ENCODE measurements at places on chromosomes 2 and 18. TPM values are rescaled to one million over a fixed set of nuclear protein-coding genes. Genes with fewer than 3 reads are reported as not detected.

The LYPD6 gene
- total RNA-seq = 14.1 TPM

The LDLRAD4 gene
- 15.9 TPM for total RNA-seq

The CD28 gene
- total RNA-seq = 0.05 TPM

The TEKT4 gene
- total RNA-seq = not detected

The SLC35F6 gene
- total RNA-seq = 52.8 TPM

The TMEM169 gene
- 0.85 TPM for total RNA-seq

The KLF7 gene
- 20.7 TPM for total RNA-seq

The REEP1 gene
- 13.4 TPM for total RNA-seq

The CXCR1 gene
- total RNA-seq = not detected

The NBEAL1 gene
- 37.2 TPM for total RNA-seq

The C1D gene
- total RNA-seq = 20.8 TPM

The FKBP7 gene
- total RNA-seq = 14.0 TPM

The SCYGR3 gene
- not detected for total RNA-seq

The GALR1 gene
- total RNA-seq = not detected

The PAIP2B gene
- total RNA-seq = 1.9 TPM

The PLGLB1 gene
- total RNA-seq = 2.6 TPM

The KLHL41 gene
- 0.34 TPM for total RNA-seq

The DNAJC5G gene
- total RNA-seq = 2.7 TPM

The MAP3K19 gene
- not detected for total RNA-seq

The BBS5 gene
- total RNA-seq = 3.2 TPM

The ASPRV1 gene
- total RNA-seq = 0.34 TPM

The PRKAG3 gene
- total RNA-seq = not detected

The CHRNG gene
- not detected for total RNA-seq

The ERFE gene
- total RNA-seq = 0.34 TPM

The CTLA4 gene
- total RNA-seq = 1.7 TPM

The CSRNP3 gene
- total RNA-seq = 0.51 TPM

The NT5DC4 gene
- total RNA-seq = not detected

The NEU2 gene
- not detected for total RNA-seq

The SPP2 gene
- not detected for total RNA-seq

The MYO7B gene
- total RNA-seq = not detected

The DYNC1I2 gene
- 164 TPM for total RNA-seq

The FHOD3 gene
- total RNA-seq = 0.14 TPM

The LHCGR gene
- not detected for total RNA-seq

The KIF3C gene
- total RNA-seq = 23.3 TPM

The CRYGC gene
- total RNA-seq = not detected

The FBLN7 gene
- total RNA-seq = 2.4 TPM

The CXCR4 gene
- total RNA-seq = 57.4 TPM

The RFTN2 gene
- total RNA-seq = 14.4 TPM

The NT5C1B gene
- not detected for total RNA-seq

The IL1RL1 gene
- total RNA-seq = 0.17 TPM

The ALKAL2 gene
- not detected for total RNA-seq

The GKN1 gene
- total RNA-seq = not detected

The TMEM214 gene
- total RNA-seq = 23.5 TPM

The ZNF2 gene
- 12.4 TPM for total RNA-seq
